ENCODE measurements at places on chromosomes 6 and 20.
A peak's percentile ranks its signal among the peaks of the same experiment; 100 is the strongest.

- DNase-seq, result no peak
Measured at GRCh38 chr6:13229205-13230085, 98.9 kb downstream of the TBC1D7 start.

DNA sequence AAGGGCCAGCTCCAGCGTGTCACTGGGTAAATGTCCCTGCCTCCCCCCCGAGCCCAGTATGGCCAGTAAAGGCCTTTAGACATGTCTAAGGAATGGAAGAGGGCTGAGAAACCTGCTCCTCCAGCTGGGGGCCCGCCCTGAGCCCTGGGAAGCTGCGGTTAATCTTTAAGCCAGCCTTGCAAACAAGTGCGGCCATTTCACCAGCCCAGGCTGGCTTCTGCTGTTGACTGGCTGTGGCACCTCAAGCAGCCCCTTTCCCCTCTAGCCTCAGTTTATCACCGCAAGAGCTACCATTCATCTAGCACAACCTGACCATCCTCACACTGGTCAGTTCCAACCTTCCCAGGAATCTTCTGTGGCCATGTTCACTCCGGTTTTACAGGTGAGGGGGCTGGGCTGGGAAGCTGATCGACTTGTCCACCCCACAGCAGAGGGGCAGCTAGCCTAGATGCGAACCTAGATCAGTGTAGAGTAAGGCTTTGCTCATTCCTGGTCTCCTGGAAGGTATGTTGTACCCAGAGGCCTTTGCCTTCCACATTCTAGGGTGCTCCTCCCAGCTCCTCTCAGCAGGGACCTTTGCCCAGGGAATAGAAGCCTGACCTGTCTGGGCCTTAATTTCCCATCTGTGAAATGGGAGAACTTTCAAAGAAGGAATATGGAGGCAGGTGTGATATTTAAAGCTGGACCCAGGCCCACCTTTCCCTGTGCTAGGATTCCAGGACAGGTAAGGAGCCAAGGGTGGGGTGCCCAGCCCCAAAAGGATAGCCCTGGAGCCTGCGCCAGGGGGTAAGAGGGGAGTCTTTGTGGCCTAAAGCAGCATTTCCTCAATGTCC, 1.2 kb upstream of the SRC start:
- no peak for DNase-seq

GRCh38 chr6:125922322-125922860, 34.2 kb upstream of the HINT3 start:
- no peak for DNase-seq

GRCh38 chr6:167270499-167271311, 20.4 kb upstream of the UNC93A start:
- no peak for DNase-seq

- no peak for DNase-seq
Measured at GRCh38 chr20:57380081-57380750, 11.0 kb upstream of the RBM38 start.

GRCh38 chr20:24359321-24360027, 110.0 kb upstream of the SYNDIG1 start:
- no peak for DNase-seq

DNA sequence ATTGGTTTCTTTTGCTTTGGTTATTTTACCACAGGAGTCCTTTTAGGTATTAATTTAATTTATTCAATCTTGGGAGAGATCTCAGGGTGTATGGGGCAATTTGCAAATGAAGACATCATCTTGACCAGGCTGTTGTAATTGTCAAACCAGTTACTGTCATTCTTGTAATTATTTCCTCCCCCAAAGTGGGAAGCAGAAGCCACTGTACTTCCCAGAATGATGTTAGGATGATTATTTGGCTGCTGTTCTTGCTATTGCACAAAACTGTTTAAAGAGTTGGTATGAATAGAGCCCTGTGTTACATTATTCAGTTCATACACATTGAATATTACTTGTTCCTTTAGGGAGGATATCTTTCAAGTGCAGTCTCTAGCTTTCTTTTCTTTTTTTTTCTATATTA, 1.7 kb downstream of the TAAR6 start:
- DNase-seq, result peak; percentile 59

DNA sequence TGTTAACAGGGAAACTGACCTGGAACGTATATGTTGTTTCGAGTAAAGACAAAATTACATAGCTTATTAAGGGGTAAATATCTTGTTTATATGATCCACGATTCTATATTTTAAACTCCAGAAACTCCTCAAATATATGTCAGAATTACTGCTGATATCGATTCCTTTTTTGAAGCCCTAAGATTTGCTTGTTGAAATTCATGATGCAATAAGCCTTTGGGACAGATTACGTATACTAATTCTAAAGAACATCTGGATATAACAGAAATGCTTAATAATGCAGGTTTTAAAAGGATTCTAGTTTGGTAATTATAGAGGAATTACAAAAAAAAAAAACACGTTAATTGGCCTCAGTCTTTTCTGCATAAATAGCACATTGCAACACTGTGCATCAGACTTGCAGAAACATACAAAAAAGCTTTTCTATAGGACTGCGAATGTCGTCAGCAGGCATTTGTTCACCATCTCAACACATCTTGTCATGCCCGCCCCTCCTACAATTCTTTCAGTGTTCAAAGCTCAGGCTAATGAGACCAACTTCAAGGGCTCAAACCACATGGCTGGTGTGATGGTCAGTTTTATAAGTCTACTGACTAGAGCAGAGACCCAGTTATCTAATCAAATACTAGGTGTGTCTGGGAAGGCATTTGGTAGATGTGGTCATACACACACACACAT, 74.9 kb downstream of the AGPAT4 start:
- DNase-seq, result no peak

GRCh38 chr20:7853493-7853892, 86.8 kb downstream of the HAO1 start:
- no peak for DNase-seq

- DNase-seq, result no peak
Measured at GRCh38 chr6:23319582-23319981, 750.2 kb downstream of the HDGFL1 start.

- DNase-seq, result no peak
Measured at GRCh38 chr20:23396950-23397627, 24.2 kb downstream of the NAPB start.

GRCh38 chr6:104428184-104428583, 431.5 kb downstream of the HACE1 start:
- no peak for DNase-seq

- no peak for DNase-seq
Measured at GRCh38 chr6:81226957-81227356, 525.5 kb downstream of the TENT5A start.

- DNase-seq, result no peak
Measured at GRCh38 chr6:36301781-36302180, 31.9 kb downstream of the PNPLA1 start.

- DNase-seq, result no peak
Measured at GRCh38 chr20:49505518-49505917, 23.1 kb upstream of the KCNB1 start.

- no peak for DNase-seq
Measured at GRCh38 chr6:93562582-93562981, 143.2 kb upstream of the EPHA7 start.

DNA sequence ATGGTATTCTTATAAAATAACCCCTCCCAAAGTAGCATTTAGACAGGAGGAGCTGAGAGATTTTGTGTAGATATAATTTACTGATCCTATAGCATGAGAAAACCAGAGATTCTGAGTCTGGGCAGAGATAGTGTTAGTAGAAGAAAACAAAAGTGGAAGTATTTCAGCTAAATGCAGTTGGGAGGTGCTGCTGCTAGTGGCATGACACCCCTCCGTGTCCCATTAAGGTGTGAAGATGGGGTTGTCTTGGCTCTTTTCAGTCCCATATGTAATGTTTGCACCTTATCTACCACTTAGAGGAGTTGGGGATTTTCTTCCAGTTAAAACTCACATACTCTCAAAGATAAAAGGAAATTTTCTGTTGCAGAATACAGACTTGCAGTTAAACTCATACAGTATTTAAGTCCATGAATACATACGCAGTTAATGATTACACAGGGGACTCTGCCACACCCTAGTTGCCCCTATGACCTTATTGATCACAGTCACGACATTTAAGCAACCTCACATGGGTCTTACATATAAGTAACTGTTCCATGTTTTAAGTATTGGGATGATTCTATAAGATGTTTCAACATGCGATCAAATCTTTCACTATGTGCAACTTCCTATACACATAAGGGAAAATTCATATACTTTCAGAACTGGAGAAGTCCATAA, 11.5 kb downstream of the TAAR2 start:
- DNase-seq, result no peak

GRCh38 chr6:168132531-168133167, 53.6 kb upstream of the FRMD1 start:
- DNase-seq, result no peak

DNA sequence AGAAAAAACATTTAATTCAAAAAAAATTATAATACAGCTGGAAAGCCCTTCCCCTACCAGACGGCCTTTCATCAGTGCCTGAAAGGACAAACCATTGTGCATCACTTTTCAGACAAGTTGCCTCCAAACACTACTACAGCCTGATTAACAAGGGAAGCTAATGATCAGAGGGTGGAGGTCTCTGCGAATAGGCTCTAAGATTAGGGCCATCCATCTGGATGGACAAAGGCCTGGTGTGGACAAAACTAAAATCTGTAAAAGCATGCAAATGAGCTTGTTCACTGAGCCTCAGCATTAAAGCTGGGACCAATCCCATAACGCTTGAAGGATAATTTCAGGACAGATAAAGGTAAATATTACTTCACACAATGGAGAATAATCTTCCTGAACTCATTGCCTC, 228.7 kb upstream of the PLN start:
- no peak for DNase-seq

GRCh38 chr6:170132011-170132521, 158.8 kb downstream of the DLL1 start:
- no peak for DNase-seq

GRCh38 chr20:50464026-50464724, 46.0 kb upstream of the PTPN1 start:
- peak; percentile 38 for DNase-seq

GRCh38 chr6:107661291-107661690, 162.8 kb downstream of the SCML4 start:
- DNase-seq, result no peak

GRCh38 chr20:16209357-16209756, 363.9 kb downstream of the KIF16B start:
- no peak for DNase-seq

- DNase-seq, result no peak
Measured at GRCh38 chr6:71326611-71327010, 38.0 kb downstream of the OGFRL1 start.

DNA sequence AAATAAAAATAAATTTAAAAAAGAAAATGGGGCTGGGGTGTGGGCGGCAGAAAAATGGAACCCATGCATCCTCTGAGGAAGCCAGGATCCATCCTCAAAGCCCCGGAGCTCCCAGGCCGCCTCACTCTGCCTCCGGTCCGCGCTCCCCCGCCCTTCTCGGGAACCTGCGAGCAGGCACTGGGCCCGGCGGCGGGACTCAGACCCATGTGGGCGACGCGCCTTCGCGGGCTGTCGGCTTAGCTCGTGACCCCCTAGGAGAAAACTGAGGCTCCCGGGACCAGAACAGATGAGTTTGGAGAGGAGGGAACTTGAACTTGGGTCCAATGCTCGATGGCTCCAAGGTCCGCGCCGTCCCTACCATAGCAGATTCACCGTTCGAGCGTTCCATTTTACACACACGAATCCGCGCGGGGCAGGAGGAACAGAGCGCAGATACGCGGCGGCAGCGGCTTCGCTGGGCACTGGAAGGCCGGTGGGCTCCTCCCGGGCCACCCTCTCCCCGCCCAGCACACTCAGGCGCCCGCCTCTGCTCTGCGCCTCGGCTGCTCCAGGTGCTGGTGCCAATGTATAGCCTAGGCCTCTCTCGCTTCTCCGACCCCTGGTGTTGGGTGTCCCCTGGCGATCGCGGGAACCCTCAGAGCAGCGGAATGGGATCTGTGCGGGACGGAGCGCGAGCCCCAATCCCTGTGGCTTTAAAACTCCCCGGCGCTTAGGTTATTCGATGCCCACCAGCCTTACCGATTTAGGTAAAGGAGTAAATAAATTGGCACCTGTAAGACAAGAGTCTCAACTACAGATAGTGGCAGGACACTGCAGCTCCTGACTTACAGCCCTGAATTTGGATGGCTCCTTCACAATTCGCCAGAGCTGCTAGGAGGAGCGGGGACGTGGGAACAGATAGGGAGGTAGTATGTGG, 39.2 kb downstream of the DPPA5 start:
- no peak for DNase-seq

GRCh38 chr20:60956194-60956593, 295.9 kb upstream of the CDH4 start:
- no peak for DNase-seq

- peak; percentile 53 for DNase-seq
Measured at GRCh38 chr6:159788753-159789376, 537 bp downstream of the TCP1 start.

DNA sequence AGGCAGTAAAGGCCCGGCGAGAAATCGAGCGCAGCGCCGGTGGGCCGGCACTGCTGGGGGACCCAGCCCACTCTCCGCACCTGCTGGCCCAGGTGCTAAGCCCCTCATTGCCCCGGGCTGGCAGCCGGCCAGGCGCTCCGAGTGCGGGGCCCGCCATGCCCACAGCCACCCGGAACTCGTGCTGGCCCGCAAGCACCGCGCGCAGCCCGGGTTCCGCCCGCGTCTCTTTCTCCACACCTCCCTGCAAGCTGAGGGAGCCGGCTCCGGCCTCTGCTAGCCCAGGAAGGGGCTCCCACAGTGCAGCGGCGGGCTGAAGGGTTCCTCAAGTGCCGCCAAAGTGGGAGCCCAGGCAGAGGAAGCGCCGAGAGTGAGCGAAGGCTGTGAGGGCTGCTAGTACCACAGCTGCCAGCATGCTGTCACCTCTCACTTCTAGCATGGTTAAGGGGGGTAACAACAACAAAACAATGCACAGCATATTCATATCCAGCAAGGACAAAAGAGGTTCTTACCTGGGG, 11.3 kb upstream of the GMPR start:
- DNase-seq, result no peak

DNA sequence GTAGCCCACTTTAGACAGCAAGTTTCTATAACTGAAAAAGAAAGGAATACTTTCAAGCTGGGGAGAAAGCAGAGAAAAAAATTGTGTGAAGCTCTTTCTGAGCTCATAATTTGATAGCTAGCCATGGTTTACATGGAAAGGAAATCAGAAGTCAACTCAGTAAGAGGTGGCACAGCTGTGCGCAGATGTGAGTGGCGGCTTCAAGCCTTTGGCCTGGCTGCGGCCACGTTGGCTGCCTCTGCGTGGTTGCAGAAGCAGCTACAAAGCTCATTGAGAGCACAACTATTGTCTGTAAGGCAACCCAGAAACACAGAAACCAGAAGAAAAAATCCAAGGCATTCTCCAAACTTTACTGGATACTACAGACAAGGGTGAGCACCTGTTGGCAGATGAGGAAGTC, 136.9 kb downstream of the SASH1 start:
- DNase-seq, result no peak

All from AML-193 (cell line).